Mucosa of descending colon (tissue), 3 donors: ENCODE measurements at places on chromosomes 11 and 22. TPM values are rescaled to one million over a fixed set of nuclear protein-coding genes. Genes with fewer than 3 reads are reported as not detected.

Gene CD3E
- 9.7 TPM for total RNA-seq

GRCh38 chr11:12239396-12239795 is 129.0 kb downstream of the MICAL2 start:
- DNase-seq: no peak

Gene SPON1
- total RNA-seq: 85.5 TPM

GRCh38 chr22:42227435-42227834 is 43.0 kb downstream of the TCF20 start:
- DNase-seq: no peak

Gene PRR5
- total RNA-seq: 46.2 TPM

- no peak for DNase-seq
These were observed 1164.0 kb downstream of the LRRC4C start for GRCh38 chr11:40295466-40295865.

- peak; percentile 41 for DNase-seq
These were observed 7.2 kb downstream of the LTO1 start for GRCh38 chr11:69667619-69668604.

GRCh38 chr11:113505541-113506375 is 30.6 kb upstream of the DRD2 start:
- DNase-seq: no peak

Gene TSGA10IP
- 0.19 TPM for total RNA-seq

GRCh38 chr11:103871923-103872551 is 164.4 kb upstream of the DDI1 start:
- DNase-seq: no peak

DNA sequence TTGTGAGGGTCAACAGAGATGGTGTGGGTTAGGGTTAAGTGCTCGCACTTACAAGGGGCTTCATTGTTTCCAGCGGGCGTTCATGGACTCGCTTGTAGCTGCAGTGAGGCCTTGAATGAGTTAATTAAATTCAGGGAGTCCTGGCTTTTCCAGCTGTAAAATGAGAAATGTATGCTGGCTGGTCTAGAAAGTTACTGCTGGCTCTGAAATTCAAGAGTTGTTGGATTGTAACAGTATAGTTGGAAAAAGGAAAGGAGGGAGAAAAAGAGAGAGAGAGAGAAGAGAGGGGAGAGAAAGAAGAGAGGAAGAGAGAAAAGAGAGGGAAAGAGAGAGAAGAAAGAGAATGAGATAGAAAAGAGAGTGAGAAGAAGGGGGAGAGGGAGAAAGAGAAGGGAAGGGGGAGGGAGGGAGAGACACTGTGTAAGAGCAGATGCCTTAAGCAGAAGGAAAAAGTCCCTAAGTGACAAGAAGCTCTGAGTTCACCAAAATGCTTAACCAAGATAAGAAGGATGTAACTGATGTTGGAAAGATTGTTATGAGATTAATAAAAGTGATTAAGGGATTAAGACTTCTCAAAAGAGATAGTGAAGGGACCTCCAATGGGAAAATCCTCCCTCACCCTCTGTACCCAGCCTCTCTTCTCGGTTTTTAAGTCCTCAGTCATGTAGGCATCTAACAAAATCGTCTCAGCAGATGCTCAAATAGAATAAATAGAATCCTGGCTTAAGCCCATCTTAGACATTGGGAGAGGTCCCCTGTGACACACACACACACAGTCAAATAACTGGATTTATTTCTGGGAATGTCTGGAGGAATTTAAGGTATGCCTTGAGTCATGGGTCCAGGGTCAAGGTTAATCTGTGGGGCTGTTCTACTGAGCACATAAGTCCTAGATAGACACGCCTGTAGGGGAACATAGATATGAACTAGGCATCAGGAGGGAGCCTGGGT is 477.9 kb downstream of the MIAT start:
- DNase-seq: no peak

- DNase-seq: no peak
These were observed 114.1 kb upstream of the TBCEL start for GRCh38 chr11:120909676-120910416.

GRCh38 chr11:119334174-119334930 is at the start of gene RNF26:
TSS of gene RNF26 (plus strand) at chr11:119334527. CDS start at chr11:119335123, 596 bp downstream.
- peak; percentile 90 for DNase-seq

Gene HBB
- total RNA-seq: 3.3 TPM

- no peak for DNase-seq
These were observed 22.9 kb downstream of the TPST2 start for GRCh38 chr22:26566994-26567393.

Gene C11orf65
- total RNA-seq: 0.31 TPM

DNA sequence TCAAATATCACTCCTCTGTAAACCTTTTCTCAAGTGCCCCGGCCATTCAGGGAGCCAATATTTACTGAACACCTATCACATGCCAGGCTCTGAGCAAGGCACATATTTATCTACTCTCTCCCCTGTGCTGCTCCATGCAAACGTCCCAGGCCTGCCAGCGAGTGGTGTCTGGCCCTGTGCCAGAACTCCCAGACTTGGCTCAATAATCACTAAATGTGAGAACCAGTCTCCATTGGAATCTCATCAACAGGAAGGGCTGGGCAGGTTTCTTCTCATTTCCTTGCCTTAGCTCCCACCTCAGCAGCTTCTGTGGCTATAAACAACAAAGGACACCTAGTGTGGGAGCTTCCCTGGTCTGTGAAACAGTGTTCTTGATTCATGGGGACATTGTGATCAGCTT is 21.7 kb downstream of the RASSF10 start:
- DNase-seq: peak; percentile 65

GRCh38 chr11:28627690-28628255 is 519.6 kb downstream of the METTL15 start:
- no peak for DNase-seq

DNA sequence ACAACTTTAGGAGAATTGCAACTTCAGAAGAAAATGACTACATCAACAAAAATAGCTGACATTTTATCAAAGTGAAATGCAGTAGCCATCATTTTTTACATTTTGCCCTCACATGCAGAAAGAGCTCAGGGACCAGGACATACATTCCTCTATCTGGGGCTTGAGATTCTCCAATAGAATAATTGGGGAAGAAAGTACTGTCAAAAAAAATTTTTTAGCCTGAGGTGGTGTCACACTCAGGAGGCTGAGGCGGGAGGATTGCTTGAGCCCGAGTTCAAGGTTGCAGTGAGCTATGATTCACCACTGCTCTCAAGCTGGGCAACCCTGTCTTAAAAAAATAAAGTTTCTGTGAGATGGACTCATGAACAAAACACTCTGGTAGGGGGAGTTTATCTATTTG is 32.2 kb upstream of the DEPDC7 start:
- DNase-seq: no peak

- DNase-seq: no peak
These were observed 25.0 kb downstream of the FADS3 start for GRCh38 chr11:61866231-61866957.

DNA sequence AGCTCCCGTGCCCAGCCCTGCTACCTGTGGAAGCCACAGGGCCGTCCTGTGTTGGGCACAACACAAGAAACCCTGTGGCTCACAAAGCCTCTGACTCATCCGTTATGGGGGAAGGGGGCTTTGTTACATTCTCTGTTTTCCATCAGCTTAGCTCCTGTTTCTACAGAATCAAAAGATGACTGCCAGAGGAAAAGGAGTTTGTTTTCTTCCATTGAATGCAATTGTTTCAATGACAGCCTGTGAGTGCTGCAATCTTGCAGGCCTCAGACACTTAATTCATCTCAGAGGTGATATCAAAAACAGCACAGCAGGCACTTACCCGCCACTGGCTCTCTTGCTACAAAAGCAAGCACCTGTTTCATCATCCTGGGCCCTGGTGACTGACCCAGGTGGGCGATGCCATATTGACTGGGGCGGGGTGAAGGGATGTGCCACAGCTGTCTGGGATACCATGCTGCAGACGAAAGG is 194.3 kb downstream of the OPCML start:
- DNase-seq: no peak

Gene SCGB1D2
- not detected for total RNA-seq

GRCh38 chr11:57444362-57445121 is 15.8 kb upstream of the RTN4RL2 start:
- peak; percentile 12 for DNase-seq

DNA sequence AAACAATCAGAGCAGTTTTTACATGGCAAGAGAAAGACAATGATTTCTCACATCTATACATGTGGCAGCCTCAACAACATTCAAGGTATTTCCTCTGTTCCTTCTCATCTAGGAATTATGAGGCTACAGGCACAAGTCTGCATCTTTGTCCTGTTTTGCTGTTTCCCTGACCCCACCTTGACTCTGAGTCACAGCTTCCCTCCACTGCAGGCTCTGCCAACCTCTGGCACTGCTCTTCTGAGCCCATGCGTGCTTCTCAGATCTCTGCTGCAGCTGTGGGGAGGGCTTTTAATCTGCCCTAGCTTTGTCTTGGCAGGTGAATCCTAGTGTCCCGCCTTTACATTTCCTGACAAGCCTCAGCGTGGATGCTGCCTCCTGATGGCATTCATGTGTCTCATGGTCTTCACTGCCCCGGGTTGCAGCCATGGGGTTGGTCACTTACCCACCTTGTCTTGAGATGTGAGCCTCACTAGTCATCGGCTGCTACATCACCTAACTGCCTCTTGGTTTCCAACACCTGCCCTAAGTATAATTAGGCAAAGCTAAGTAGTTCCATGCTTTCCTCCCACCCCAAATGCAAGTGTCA is 578.5 kb downstream of the TBC1D22A start:
- no peak for DNase-seq

Gene OR56A4
- total RNA-seq: 0.10 TPM

Gene RELA
- total RNA-seq: 69.1 TPM

DNA sequence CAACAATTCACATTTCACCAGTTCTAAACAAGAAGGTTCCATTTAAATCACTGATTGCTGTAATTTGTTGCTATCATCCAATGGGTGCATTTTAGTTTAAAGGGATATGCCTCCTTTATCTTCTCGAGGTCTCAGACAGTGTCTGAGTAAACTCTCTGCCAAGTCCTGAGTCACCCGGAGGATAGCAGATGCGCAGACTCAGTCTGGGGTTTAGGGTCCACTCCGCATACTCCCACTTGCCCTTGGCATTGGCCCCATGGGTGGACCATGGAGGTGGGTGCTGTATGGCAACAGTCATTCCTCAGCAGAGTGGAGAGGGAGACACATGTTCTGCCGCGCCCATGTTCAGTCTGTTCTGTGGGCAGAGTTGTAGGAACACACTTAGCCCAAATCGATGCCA is 65.4 kb upstream of the CRTAM start:
- DNase-seq: no peak

Gene APOA4
- not detected for total RNA-seq

Gene SCGB1A1
- not detected for total RNA-seq

DNA sequence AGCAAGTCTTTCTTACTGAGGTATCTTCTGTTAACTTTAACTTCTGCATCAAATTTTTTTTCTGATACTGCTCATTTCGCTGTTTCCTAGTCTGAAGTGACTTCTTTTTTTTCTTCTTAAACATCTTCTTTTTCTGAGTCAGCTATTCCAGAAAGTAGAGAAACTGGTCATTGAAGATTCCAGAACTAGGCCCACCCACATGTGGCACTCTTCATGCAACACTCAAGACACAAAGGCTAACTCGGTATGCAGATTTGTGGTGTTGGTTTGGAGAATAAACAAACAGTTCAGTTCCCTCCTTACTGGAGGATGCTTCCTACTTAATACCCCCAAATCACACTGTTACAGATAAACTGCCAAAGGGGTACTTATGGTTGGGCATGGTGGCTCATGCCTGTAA is 25.2 kb upstream of the MTCH2 start:
- DNase-seq: no peak

DNA sequence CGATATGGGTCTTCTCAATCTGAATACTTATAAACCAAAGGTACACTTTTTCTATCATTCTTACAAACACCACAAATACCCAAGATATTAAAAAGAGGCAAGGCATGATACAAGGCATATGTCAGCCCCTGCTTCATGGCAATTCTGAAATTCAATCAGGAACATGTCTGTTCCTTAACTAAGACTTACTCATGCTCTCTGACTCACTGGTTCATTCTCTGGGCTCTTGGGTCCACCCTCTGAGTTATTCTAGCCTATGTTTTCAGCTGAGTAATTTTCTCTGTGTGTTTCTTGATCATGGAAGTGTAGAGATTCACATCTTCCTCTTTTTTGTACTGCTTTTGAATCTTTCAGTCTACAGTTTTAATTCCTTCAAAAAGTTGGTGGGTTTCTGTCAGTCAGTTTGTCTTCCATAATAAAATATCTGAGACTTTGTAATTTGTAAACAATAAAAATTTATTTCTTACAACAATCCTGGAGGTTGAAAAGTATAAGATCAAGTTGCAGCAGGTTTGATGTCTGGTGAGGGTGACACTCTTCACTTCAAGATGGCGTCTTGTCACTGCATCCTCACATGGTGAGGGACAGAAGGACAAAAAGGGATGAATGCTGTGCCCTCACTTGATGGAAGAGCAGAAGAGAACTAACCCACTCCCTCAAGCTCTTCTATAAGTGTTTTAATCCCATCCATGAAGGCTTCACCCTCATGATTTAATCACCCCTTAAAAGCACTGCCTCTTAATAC is 211.7 kb downstream of the FAM76B start:
- DNase-seq: no peak

Gene CATSPERZ
- not detected for total RNA-seq

Gene OR8D2
- not detected for total RNA-seq

- DNase-seq: no peak
These were observed 39.9 kb downstream of the BMAL1 start for GRCh38 chr11:13317293-13318080.

DNA sequence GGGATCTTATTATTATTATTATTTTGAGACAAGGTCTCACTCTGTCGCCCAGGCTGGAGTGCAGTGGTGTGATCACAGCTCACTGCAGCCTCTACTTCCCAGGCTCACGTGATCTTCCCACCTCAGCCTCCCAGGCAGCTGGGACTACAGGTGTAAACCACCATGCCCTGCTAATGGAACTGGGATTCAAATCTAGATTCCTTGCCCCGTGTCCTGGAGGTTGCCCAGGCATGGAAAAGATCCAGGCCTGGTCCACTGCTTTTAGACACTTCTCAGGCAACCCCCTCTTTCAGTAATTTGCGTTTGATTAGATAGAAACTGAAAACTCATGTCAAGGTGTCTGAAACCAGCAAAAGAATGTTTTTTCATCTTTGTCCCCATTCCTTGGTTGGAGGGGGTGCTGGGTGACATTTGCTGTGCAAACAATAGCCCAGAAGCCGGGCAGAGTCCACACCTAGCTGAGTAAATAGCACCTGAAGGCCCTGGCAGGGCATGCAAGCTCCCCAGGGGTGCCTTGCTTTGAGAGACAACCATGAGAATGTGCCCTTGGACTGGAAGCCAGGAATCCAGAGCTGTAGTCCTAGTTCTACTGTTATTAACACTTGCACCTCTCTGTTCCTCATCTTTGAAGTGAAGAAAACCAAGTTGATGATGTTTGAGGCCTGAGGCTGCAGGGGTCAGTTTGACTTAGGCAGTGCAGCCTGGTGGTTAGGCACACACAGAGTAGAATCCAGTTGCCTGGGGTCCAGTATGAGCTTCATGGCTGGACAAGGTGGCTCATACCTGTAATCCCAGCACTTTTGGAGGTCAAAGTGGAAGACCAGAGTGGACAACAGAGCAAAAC is 19.1 kb upstream of the XBP1 start:
- peak; percentile 70 for DNase-seq
